Stimulated activated CD4-positive, alpha-beta T cell treated with anti-CD3 and anti-CD28 coated beads, Interleukin-15, amount 100 ng/mL, for 1 hour (primary cell): ENCODE measurements at places on chromosomes 16 and 17.

GRCh38 chr17:34703533-34703932 lies 124.2 kb downstream of the TMEM132E start:
- no peak for DNase-seq

GRCh38 chr17:38463451-38463858 lies 35.2 kb downstream of the ARHGAP23 start:
- DNase-seq, result no peak

GRCh38 chr16:68401871-68402747 lies 46.2 kb downstream of the SMPD3 start:
- DNase-seq, result no peak

GRCh38 chr16:77277571-77277970 lies 78.4 kb downstream of the SYCE1L start:
- no peak for DNase-seq

DNA sequence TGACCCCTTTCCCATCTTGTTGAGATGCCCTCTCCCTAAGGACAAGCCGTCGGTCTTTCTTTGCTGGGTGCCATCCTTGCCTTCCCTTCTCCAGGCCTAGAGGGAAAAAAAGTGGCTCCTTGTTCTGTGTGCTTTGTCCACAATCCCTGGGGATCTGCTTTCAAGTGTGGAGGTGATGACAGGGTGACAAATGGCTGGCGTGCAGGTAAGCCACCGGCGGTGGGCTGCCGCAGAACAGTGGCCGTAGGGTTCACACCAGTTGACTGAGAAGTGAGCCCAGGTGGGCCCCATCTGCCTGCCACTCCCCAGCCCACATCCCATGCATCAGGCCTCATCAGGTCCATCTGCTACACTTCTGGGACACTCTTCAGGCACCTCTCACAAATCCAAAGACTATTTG lies 11.4 kb upstream of the CALB2 start:
- DNase-seq, result no peak

- no peak for DNase-seq
These were observed 22.9 kb downstream of the DUSP14 start for GRCh38 chr17:37512442-37513068.

DNA sequence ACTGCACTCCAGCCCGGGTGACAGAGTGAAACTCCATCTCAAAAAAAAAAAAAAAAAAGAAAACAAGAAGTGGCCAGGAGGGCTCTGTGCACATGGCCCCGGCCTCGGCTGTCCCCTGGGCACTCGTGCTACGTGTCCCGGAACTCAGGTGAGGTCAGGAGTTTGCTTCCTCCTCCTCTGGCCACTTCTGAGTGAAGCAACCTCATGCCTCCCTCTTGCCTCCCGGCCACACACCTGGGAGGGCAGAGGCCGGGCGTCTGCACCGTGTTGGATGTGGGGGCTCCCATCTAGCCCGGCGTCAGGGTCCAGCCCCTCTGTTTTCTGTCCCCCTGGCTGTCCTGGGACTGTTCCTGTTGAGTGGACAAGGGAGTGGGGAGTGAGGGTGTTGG lies 22.2 kb downstream of the ASPSCR1 start:
- no peak for DNase-seq

- no peak for DNase-seq
These were observed 337.8 kb upstream of the CDH5 start for GRCh38 chr16:66028510-66029216.

- no peak for DNase-seq
These were observed 396.9 kb downstream of the UTP18 start for GRCh38 chr17:51657224-51657623.

DNA sequence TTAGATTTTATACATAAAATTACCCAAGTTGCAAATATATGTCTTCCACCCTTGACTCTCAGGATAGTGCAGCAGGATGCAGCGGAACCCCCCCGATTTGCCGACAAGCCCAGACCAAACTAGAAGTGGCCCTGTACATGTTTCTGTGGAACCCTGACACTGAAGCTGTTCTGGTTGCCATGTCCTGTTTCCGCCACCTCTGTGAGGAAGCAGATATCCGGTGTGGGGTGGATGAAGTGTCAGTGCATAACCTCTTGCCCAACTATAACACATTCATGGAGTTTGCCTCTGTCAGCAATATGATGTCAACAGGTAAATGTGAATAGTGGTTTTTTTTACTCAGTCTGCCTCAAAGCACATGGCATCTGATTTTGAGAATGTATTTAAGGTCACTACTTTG lies 70.7 kb downstream of the OMG start:
- DNase-seq, result no peak

- DNase-seq, result no peak
These were observed 611.4 kb upstream of the CDH5 start for GRCh38 chr16:65754820-65755691.

- no peak for DNase-seq
These were observed 125.9 kb upstream of the HS3ST3A1 start for GRCh38 chr17:13727441-13728171.

DNA sequence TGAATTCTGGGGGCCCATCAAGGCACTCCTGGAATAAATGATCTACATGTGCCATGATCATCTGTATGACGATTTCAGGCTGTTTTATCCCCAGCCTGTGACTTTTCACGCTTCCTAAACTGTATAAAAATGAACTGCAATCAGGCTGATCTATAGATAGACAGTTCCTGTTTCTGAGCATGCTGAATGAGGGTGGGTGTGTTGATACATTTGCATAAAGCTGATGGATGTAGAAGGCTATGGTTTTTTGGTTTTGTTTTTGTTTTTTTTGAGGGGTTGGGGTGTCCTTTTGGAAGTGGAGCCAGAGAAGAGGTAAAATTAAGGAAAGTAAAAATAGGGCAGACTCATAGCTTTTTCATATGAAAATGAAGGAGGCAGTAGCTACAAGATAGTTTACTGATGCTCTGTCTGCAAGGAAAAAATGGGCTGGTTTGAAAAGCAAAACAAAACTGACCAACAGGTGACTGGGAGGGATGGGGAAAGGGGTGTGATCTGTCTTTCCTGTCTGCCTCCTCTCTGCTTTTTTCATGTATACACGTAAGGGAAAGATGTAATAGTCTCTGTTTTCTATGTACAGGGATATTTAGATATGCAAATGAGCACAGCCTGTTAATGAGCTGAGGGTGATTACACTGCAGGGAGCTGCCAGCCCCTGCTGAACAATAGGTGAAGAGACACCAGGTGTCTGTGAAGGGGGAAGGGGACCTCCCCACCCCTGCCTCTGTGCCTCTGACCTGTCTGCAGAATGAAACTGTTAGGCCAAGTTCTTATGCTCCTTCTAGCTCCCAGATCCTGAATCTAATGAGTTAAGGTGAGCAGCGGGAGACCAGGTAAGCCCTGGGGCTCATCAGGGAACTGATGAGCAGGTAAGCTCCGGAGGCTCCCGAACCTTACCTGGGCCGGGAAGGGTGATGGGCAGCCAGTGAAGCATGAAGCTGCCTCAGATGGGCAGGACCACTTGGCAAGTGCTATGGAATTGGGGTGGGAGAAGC lies 46.6 kb upstream of the LYRM9 start:
- no peak for DNase-seq

DNA sequence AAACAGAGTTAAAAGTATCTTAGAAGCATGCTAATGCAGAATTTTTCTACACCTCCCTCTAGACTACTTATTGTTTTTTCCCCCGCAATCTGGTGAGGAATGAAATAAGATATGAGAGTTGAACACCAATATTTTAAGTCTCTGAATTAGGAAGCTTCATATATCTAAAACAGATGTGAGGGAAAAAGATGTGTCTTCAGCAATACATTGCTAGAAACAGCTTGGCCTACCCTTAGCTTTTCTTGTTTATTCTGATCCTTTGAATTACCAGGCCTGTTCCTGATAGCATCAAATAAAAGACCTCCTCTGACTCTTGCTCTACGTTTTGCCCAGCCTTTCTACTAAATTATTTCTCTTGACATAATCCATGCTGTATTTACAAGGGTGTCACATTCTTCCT lies 221.8 kb downstream of the CDH11 start:
- DNase-seq, result no peak

DNA sequence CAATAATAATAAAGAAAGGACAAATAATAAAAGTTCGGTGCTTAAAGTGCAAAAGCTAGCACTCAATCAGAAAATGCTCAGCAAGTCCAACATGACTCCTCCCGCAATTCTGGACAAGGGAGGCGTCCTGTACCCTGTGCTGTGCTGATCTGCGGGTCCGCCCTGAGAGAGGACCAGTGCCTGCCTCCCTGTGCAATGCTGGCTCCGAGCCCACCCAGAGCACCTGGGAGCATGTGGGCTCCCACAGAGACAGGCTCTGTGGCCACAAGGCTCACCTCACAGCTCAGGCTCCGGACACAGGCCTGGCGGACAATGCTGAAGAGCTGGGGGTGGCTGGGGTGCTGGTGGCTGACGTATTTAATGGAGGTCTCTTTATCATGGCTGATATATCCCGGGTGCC lies 11.1 kb downstream of the FLCN start:
- no peak for DNase-seq

- DNase-seq, result no peak
These were observed 28.8 kb upstream of the DYNLRB2 start for GRCh38 chr16:80511824-80512592.

GRCh38 chr17:58097384-58098088 lies 14.3 kb downstream of the DYNLL2 start:
- DNase-seq, result no peak

GRCh38 chr17:40340327-40340726 lies 24.2 kb downstream of the GJD3 start:
- DNase-seq, result no peak

DNA sequence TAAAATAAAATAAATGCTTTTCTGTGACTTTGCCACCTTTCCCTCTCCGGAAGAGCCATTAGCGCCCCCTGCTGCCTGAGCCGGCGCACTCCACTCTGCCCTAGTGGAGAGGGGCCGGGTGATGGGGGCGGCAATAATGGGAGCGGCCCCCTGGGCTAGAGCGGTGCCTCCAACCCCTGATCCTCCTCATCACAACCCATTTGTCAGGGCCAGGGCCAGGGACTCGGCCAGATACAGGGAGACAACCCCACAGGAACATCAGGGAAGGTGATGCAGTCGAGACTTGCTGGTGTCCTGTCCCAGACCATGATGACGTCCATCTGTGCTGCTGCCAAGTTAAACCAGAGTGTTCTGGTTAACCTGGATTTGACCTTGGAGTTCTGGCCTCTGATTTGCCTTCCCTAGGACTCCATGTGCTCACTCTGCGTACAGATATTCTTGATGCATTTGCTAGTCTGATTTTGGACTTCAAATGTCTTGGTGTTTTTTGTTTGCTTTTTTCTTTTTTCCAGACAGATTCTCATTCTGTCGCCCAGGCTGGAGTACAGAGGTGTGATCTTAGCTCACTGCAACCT lies 46.1 kb upstream of the BPTF start:
- peak; percentile 3 for DNase-seq

DNA sequence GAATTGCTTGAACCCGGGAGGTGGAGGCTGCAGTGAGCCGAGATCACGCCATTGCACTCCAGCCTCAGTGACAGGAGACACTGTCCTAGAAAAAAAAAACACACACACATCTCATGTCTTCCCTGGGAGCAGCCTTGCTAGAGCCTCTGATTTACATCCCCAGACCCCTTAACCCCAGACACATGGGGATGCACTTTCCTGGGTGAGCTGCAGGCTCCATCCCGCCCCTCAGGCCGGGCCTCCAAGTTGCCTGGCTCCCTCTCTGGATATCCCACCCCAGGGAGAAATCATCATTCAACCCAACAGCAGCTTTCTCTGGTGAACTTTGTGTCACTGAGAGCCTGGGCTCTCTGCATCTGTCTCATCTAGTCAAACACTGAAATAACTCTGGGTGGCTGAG lies 21.5 kb downstream of the SRL start:
- no peak for DNase-seq
